ENCODE measurements at places on chromosomes 7 and 10.

DNA sequence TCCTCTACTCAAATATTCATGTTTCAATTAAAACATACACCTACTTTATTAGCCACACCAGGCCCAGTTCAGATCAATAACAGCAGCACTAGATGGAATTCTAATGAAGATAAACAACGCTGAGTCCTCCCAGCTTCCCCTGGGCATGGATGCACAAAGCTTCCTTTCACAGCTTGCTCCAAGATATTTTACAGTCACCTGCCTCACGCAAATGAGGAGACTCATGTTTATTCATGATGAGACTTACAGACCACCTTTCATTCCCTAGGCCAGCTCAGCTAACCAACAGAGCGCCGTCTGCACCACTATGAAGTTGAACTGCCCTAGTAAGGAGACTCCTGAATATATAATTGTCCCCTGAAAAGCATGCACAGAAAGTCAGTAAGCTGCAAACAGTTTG, 283.0 kb upstream of the AOAH start:
- H3K4me1 ChIP-seq, result no peaks in the 10 kb centered on the region
- H3K4me3 ChIP-seq, result no peak overlapping the region
- H3K27ac ChIP-seq, result peak overlapping the region; percentile 62
- no peaks in the 10 kb centered on the region for H3K27me3 ChIP-seq

DNA sequence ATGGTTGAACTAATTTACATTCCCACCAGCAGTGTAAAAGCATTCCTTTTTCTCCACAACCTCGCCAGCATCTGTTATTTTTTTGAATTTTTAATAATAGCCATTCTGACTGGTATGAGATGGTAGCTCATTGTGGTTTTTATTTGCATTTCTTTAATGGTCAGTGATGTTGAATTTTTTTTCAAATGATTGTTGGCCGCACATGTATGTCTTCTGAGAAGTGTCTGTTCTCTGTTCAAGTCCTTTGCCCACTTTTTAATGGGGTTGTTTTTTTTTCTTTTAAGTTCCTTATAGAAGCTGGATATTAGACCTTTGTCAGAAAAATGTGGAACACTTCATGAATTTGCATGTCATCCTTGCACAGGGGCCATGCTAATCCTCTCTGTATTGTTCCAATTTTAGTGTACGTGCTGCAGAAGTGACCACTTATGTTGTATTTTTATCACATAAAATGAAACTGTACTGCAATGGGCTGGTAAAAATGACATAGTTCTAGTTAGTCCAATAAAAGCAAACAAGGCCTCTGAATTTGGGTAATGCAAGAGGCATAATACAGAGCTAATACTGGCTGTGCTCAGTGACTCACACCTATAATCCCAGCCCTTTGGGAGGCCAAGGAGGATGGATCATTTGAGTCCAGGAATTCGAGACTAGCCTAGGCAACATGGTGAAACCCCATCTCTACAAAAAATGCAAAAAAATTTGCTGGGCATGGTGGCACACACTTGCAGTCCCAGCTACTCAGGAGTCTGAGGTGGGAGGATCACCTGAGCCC, 70.3 kb downstream of the ABI1 start:
- no peaks in the 10 kb centered on the region for H3K4me1 ChIP-seq
- no peaks in the 10 kb centered on the region for H3K36me3 ChIP-seq
- no peak for DNase-seq
- no peak overlapping the region for H3K4me3 ChIP-seq

GRCh38 chr7:1520539-1521234, 9.8 kb upstream of the MAFK start:
- no peak for DNase-seq
- H3K4me3 ChIP-seq, result no peak overlapping the region
- H3K4me1 ChIP-seq, result no peaks in the 10 kb centered on the region
- H3K36me3 ChIP-seq, result no peaks in the 10 kb centered on the region
- no peak overlapping the region for H3K27ac ChIP-seq

DNA sequence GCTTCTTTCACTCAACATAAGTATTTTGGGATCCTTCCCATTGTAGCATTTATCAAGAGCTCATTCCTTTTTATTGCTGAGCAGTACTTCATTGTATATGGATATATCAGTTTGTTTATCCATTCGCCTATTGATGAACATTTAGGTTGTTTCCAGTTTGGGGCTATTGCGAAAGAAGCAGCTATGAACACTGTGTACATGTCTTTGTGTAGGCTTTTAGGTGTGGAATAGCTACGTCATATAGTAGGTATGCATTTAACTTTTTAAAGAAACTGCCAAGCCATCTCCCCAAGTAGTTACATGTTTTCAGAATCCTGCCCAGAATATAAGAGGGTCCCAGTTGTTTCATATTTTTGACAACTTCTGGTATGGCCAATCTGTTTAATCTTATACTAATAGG, 468.1 kb downstream of the IPMK start:
- no peaks in the 10 kb centered on the region for H3K27me3 ChIP-seq
- no peak overlapping the region for H3K4me3 ChIP-seq
- no peak overlapping the region for H3K27ac ChIP-seq
- no peak for DNase-seq
- no peaks in the 10 kb centered on the region for H3K4me1 ChIP-seq

DNA sequence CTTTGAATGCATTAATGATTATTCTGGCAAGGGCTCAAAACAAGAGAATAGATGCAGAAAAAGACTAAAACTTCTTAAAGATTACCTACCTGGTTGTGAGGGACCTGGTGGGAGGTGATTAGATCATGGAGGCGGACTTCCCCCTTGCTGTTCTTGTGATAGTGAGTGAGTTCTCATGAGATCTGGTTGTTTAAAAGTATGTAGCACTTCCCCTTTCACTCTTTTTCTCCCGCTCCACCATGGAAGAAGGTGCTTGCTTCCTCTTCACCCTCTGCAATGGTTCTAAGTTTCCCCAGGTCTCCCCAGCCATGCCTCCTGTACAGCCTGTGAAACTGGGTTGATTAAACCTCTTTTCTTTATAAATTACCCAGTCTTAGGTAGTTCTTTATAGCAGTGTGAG, 226.6 kb downstream of the ARHGAP12 start:
- no peaks in the 10 kb centered on the region for H3K27me3 ChIP-seq
- no peak for DNase-seq
- no peak overlapping the region for H3K4me3 ChIP-seq
